Fibroblast of skin of left quadriceps (primary cell): ENCODE measurements at places on chromosomes 5 and 9.

GRCh38 chr9:78626971-78627370 is 330.0 kb downstream of the PSAT1 start:
- no peak for DNase-seq

DNA sequence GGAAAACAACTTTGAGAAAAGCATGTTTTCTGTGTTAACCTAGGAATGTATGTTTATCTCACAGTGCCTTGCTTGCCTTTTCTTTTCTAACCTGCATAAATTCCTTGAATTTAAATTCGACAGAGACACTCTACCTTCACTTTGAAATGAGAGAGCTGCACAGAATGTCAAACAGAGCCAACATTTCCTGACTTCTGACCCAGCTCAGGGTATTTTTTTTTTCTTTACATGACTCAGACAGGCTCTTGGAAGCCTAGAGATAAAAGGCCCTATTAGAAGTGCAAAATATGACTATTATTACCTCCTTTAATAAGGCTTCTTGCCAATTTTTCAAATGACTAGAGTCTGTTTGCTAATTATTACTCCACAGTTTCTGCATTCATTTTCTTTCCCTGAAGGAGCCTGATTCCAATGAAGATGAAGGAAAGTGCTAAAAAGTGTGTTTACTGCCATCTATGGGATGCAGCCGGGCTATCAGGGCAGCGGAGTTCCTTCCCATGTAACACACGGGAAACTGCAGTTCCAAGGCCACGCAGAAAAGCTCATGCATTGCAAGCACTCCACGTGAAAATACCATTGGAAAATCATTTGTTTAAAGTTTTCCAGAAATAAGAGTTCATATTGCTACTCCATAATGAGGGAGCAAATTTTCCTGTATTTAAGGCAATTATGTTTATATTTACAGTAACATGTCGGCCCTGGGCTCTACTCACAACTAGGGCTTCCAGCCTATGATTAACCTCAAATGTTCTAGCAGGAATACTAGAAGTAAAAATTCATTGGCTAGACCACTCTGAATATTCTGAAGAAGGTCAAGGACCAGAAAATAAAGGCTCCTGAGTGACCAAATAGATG is 485.6 kb downstream of the ZSWIM6 start:
- DNase-seq, result peak; percentile 22

DNA sequence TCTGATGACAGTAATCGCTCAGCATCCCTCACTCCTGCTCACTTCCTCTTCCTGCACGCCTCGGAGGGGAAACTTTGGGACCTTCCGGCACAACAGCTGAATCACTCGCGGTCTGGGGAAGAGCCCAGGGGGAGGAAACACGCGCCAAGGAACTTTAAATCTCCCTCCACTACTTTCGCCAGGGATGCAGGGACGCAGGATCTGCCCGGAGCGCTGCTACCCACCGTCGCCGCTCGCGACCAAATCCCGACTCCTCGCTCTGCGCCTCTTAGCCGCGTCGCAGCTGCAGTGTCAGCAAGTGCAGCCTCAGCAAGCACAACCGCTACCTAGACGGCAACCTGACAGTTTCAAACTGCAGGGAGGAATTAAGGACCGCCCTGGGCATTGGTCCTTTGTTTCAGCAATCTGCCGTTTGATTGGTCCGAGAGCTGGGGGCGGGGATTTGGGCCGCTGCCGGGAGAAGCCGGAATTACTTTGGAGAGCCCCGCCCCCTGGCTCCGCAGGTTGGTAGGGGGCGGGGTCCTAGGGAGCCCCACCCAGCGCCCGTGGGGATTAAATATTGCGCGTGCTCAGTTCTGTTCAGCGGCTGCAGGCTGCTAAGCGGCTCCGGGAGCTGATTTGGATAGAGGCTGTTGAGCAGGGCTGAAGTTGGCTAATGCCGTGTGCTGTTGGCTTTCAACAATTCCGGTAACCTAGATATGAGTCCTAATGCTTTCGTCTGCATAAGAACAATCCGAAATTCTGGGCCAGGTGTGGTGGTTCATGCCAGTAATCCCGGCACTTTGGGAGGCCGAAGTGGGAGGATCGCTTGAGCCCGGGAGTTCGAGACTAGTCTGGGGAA is at the start of gene POC5:
Gene POC5 (minus strand): TSS at position 356 of the 841 bp plus-strand sequence. CDS start 4,500 bp downstream, outside the sequence.
- DNase-seq, result peak; percentile 90

DNA sequence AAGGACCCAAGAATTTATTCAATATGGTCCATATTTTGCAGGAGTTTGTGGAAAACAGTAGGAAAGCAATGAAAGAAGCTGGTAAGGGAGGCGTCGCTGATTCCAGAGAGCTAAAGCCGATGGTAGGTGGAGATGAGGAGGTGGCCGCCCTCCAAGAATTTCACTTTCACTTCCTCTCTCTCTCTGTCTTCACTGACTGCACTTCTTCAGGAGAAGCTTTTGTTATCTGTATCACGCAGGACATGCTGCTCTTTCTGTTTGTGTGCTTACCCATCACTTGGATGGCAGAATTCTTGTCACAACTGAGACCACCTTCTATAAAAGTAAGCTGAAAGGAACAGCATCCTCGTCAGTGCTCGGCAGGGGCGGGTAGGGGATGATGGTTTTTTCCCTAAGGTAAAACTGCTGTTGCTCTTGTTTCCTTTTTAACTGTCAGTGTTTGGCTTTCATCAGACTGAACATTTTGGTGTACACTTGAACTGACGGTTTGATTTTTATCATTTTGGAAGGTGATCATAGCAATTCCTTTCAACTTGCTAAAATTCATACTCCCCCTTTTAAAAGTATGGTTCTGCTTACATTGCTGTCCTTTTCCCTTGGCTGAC is 62.4 kb upstream of the FSD1L start:
- no peak for DNase-seq

GRCh38 chr5:156402387-156402921 is 75.5 kb downstream of the SGCD start:
- no peak for DNase-seq

DNA sequence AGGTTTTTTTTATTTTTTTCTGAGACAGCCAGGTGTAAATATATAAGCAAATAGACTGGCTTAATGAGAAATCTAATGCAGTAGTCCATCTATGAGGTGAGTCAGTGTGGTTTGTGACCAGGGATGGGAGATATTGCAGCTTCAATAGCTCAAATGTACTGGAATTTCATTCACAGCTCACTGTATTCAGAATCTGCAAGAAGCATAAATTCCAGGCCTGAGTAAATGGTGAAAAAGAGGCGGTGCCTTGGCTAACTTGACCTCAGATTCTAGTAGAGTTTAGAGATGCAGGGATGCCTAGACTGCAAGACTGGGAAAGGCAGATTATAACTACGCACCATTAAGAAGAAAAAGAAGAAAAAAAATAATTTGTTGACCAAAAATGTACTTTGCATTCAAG is 151.9 kb upstream of the SMC2 start:
- no peak for DNase-seq

DNA sequence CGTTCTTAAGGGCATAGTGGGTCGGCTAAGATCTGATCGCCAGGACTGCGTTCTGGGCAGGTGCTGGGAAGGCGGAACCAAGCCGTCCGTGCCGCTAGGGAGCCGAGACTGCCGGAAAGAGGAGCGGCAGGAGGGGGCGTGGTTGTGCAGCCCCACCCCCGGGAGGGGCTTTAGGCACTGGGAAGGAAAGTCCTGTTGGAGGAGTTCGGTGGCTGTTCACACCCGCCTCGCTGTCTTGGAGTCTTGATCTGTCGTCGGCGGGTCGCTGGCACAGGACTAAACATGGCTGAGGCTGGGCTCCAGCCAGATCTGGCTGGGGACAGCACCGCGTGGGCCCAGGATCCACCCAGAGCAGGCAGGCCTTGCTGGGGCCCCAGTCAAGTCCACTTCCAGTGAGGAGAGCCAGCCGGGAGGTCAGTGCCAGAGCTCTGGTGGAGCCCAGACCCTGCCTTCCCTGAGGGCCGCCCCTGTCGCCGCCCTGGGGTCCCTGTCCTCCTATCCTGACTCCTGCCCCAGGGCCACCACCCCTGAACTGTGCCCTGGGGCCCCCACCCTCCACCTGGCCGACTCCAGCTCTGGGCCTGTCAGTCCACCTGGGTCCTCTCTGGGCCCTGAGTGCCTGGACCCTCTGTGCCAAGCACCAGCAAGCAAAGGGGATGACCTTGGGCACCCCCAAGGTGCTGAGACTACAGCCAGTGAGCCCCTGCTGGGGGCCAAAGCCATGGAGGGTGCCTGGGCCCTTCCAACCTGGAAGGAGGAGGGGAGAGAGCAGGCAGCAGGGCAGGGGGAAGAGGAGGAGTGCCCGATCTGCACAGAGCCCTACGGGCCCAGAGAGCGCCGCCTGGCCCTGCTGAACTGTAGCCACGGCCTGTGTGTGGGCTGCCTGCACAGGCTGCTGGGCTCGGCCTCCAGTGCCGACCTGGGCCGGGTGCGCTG is 4.5 kb downstream of the RNF208 start:
- DNase-seq, result no peak

DNA sequence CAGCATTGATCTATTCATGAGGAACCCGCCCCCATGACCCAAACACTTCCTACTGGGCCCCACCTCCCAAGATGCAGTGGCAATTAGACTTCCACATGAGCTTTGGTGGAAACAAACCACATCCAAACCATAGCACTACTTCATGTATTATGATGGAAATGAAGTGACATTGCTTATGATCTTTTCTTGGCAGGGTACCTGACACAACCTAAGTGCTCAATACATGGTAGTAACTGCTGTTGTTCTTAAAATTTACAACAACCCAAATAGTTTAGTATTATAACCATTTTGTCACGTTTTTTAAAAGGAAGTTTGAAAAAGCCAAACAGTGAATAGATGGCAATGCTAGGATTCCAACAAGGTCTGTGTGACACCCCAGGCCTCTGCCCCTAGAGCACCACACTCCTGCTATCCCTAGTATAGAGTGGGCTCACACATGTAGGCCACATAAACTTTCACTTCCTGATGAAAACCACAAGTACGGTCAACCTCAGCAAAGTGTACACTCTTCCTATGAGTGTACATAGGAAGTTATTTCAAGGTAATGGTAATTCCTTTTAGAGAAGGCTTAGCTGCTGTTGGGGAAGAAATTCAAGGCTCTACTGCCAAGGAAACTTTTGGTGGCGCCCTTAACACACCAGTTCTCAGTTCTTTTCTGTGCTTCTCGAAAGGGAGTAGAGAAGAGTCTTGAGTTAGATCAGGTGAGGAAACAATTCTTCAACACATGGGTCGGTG is 97.6 kb downstream of the ARSB start:
- DNase-seq, result no peak

- DNase-seq, result no peak
These were observed 298.0 kb downstream of the FBXL7 start for GRCh38 chr5:15798006-15798405.

DNA sequence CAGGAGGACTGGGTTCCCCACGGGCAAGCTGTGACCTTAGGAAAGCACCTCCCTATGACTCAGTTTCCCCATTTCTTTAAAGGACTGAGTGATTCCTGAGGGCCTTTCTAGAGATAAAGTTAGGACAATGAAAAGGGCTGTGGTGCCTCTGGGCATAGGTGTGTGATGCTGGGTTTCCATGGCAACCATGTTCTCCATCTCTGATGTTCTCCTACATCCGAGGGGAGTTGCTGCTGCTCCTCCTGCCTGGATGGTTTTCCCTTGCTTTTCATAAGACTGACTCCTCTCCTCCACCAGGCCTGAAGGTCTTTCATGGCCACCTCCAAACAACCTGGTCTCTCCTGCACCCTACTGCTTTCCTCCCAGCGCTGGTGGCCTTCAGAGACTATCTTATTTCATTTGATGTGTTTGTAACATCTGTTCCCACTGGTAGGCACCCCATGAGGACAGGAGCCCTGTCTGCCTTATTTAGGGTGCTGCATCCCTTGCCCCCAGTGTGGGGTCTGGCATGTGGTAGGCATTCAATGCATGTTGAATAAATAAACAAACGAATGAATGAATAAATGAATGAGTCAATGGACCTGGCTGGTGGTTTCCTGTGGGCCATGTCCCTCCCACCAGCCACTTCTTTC is 112.2 kb upstream of the HAND1 start:
- DNase-seq, result no peak

DNA sequence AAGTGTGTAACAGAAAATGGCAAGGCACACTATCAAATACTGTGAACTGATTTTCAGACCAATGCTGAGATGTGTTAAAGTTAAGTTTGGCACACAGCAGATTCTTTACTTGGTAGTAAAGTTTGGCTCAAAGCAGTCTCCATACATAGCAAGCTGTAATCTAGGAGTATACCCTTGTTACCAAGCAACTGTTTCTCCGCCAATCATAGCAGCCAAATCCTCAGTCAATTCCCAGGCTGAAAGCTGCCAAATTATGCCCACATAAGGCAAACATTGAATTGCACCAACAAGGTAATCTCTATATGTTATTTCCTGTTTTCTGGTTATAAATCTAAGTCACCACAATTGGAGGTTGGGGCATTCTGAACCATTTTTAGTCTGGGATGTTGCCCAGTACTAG is 345.7 kb downstream of the DEPDC1B start:
- no peak for DNase-seq

DNA sequence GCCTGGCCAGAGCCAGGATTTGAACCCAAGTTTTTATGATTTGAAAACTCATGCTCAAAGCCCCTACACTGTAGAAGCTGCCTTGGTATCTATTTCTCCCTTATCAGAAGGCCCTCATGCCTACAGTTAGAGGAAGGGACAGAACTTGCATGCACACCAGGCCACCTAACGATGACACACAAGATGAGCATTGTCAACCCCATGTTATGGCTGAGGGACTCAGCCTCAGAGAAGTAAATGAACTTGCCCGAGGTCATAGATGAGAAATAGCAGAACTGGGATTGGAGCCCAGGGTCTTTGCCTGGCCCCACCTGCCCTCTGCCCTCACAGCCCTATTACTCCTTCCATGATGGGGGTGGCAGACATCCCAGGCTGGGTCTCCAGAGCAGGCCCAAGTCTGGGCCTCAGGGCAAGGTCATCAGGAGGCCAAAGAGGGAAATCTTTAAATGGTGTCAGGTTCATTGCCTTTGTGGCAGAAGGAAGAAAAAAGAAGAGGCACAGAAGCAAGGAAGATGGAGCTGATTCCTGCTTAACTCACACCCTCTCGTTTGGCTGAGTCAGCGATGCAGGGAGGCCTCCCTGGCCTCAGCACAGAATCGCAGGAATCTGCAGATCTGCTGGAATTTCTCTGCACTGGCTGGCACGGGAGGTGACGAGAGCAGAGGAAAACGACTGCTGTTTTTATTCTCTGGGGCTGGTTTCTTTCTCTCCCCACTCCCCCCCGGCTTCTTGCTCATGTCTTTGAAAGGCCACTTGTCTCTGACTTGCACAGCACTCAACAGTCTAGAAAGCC is 20.6 kb upstream of the CRB2 start:
- DNase-seq, result peak; percentile 63

GRCh38 chr5:7597059-7597642 is 201.2 kb downstream of the ADCY2 start:
- no peak for DNase-seq
